Stimulated activated naive CD8-positive, alpha-beta T cell treated with anti-CD3 and anti-CD28 coated beads, Interleukin-15, amount 100 ng/mL, for 72 hours (primary cell): ENCODE measurements at places on chromosomes 11 and 22.

DNA sequence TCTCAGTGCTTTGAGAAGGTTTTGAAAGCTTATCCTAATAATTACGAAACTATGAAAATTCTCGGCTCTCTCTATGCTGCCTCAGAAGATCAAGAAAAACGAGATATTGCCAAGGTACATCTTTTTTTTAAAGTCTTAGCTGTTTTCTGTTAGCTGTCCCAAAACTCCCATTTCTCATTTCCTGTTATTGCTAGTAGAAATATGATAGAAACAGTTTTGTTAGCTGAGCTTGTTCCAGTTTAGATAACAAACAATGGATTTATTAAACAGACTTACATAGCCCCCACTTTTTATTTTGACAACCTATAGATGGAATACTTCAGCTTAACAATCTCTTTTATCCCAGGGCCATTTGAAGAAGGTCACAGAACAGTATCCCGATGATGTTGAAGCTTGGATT, 12.7 kb downstream of the CTR9 start:
- DNase-seq: no peak

GRCh38 chr11:113956986-113957385, 17.9 kb upstream of the HTR3A start:
- DNase-seq: no peak

DNA sequence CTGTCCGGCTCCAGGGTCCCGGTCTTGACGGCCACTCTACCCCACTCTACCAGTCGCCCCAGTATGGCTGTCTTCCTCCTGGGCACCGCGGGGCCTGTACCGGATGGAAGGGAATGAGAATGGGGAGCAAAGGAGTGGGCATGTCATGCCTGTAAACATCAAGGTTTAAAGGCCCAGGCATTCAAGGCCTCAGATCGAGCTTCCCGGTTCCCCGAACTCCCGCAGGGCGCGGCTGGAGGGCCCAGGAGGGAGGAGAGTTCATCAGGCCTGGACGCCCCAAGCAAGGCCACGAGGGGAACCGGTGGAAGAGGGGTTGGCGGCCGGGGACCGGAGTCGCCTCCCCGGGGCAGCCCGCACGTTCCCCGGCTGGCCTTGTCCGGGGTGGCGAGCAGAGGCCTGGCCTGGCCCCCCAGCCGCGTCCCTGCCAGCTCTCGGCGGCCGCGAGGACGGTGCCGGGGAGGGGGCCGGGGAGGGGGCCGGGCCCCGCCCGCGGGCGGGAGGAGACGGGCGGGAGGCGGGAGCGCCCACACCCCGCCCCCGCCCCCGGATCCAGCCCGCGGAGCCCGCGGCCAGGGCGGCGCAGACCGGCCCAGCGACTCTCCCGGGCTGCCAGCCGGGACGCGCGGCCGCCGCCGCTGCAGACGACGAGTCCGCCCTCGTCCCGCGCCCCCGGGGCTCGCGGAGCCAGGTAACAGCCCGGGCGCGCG, at the start of gene CDC42EP1:
CDC42EP1 (plus strand) TSS at position 580 of the 707 bp plus-strand sequence. CDS start 5,870 bp downstream, outside the sequence.
- DNase-seq: no peak

- DNase-seq: peak; percentile 56
Observed at GRCh38 chr11:64489831-64490441, 101.1 kb upstream of the SLC22A12 start.

DNA sequence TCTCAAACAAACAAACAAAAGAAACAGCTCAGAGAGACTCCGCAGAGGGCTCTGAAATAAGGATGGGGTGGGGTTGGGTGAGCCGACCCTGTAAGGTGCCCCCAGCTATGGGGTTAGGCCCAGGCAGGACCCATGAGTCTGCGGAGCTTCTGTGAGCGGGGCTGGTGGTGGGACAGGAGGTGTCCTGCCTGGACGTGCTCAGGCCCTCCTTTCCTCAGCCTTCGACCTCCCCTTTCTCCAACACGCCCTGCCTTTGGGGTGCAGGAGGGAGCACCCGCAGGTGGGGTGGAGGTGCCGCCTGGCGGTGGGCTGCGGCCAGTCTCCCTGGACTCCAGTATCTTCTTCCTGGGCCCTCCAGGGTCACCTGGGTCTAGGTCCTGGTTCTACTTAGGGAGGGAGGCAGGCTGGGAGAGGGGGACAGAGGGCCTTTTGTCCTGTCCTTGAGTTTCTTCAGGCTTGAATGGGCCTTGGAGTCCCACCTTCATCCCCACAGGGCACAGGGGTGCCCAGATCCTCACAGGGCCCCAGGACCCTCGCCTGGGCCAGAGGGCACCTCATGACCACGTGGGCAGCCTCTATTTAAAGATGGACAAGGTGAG, 12.3 kb downstream of the PRR33 start:
- no peak for DNase-seq
